Activated naive CD4-positive, alpha-beta T cell treated with anti-CD3 and anti-CD28 coated beads, Interleukin-2, amount 50 U/mL, for 72 hours (primary cell): ENCODE measurements at places on chromosomes 12 and 14. TPM values are rescaled to one million over a fixed set of nuclear protein-coding genes. Genes with fewer than 3 reads are reported as not detected.

The CABP1 gene
- 3.0 TPM for total RNA-seq

The RHOF gene
- total RNA-seq = 95.3 TPM

The MYO1H gene
- total RNA-seq = not detected

The DDIT3 gene
- total RNA-seq = 79.8 TPM

The CDH24 gene
- 1.1 TPM for total RNA-seq

The CNTN1 gene
- not detected for total RNA-seq

The PAPLN gene
- total RNA-seq = 0.91 TPM

The PPFIA2 gene
- not detected for total RNA-seq

The B4GALNT1 gene
- 3.2 TPM for total RNA-seq

The GNG2 gene
- 79.8 TPM for total RNA-seq

The UBR7 gene
- total RNA-seq = 35.4 TPM

The HOXC11 gene
- total RNA-seq = not detected

The NUAK1 gene
- total RNA-seq = not detected

The STXBP6 gene
- total RNA-seq = not detected

The PITPNM2 gene
- 15.9 TPM for total RNA-seq

The KCNA1 gene
- 0.16 TPM for total RNA-seq

The KRT74 gene
- not detected for total RNA-seq

The IL31 gene
- total RNA-seq = not detected

The C3AR1 gene
- 0.54 TPM for total RNA-seq

The SERPINA12 gene
- total RNA-seq = not detected

The SLC6A12 gene
- total RNA-seq = not detected

The KLRG1 gene
- 2.7 TPM for total RNA-seq

The TRMT61A gene
- total RNA-seq = 9.2 TPM

The ZNF219 gene
- total RNA-seq = 21.9 TPM

The MYF5 gene
- total RNA-seq = not detected

The LARP4 gene
- 52.3 TPM for total RNA-seq

The COCH gene
- total RNA-seq = 1.4 TPM

The ADCK1 gene
- 2.8 TPM for total RNA-seq

The GLT1D1 gene
- 0.60 TPM for total RNA-seq

The SRRM4 gene
- total RNA-seq = not detected
